ENCODE measurements at places on chromosomes 16 and 17. TPM values are rescaled to one million over a fixed set of nuclear protein-coding genes. Genes with fewer than 3 reads are reported as not detected.

DNA sequence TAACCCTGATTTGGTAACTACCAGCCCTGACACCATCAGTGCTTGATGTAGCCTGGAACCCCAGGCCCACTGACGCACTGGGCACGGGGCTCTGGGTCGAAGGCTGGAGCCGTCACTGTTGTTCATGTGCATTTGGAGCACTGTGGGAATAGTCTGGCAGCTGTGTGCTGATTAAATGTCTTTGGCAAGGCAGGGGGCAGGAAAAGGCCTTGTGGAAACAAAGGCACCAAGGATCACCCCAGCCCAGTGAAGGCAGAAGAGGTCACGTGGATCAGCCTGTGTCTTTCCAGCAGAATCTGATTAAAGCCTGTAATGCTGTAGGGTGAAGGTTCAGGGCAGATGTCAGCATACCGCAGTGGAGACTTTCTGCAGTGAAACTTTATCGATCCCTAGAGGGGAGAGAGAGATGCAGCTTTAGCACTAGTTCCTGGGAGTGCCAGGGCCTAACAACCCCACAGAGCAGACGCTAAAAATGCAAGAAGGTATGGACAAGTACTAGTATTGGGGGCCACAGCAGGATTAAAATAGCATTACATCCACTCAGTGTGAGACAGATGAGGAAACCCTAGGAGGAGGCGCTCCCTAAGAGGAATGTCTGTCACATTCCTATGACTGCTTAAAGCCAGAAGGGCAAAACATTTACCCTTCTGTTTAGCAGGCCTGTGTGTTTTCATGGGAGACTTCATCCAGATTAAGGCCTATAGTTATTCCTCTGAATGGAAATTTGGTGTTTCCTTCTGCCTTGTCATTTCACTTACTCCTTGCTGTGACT is 9.7 kb downstream of the ZNHIT3 start:
- DNase-seq, result no peak

GRCh38 chr17:45784741-45785479 is 790 bp downstream of the CRHR1 start:
- no peak for DNase-seq

- no peak for DNase-seq
These were observed 91.8 kb downstream of the NCOR1 start for GRCh38 chr17:16123531-16123930.

DNA sequence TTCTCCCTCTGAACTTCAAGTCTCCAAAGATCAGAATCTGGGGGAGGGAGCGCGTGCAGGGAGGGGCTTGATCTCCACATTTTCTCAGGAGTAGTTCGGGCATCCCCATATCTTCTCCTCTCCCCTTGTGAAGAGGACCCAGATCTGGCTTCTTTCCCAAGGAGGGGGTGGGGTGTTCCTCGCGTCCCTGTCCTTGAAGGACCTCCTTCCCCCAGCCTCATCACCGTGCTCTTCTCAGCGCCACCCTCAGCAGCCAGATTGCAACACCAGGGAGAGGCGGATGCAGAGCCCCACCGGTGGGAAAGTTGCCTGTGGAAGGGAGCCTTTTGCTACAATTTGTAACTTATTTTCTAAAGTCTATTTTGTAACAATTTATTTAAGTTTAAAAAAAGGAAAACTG is 5.7 kb downstream of the PRSS53 start:
- no peak for DNase-seq

DNA sequence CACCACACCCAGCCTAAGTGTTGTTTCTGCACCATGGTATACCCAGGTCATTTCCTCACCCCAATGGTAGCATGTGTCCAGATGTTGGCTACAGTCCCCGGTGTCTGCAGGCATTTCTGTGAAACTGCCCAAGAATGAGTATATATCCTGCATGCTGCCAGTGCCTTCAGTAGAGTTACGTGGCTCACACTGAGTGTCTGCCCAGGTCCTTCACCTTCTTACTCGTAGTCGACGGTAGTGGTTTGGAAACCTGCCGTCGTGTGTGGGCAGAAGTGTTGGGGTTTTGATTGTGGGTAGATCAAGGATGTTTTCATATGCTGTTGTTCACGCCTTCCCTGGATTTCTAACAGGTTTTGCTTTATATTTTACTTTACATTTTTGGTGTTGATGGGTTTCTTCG is 16.8 kb downstream of the TCF25 start:
- DNase-seq, result no peak

DNA sequence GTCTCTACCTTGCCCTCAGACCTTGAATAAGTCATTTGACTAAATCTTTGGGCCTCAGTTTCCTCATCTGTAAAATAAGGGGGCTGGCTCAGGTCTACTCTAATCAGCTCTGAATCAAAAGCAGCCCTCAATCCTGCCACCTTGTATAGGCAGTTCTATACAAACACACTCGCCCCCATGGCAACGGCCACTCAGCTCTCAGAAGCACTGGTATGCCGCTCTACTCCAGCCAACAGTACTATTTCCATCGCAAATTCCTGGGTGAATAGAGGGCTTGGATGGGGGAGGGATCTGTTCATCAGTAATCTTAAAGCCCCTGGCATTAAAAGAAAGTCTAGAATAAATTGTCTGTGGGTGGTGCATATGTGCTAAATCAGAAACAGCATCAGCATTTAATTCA is 21.2 kb upstream of the TAOK1 start:
- DNase-seq, result no peak

GRCh38 chr17:74032222-74032621 is 171.3 kb upstream of the RPL38 start:
- no peak for DNase-seq

- DNase-seq, result no peak
These were observed 3.9 kb downstream of the ZNF750 start for GRCh38 chr17:82835766-82836512.

DNA sequence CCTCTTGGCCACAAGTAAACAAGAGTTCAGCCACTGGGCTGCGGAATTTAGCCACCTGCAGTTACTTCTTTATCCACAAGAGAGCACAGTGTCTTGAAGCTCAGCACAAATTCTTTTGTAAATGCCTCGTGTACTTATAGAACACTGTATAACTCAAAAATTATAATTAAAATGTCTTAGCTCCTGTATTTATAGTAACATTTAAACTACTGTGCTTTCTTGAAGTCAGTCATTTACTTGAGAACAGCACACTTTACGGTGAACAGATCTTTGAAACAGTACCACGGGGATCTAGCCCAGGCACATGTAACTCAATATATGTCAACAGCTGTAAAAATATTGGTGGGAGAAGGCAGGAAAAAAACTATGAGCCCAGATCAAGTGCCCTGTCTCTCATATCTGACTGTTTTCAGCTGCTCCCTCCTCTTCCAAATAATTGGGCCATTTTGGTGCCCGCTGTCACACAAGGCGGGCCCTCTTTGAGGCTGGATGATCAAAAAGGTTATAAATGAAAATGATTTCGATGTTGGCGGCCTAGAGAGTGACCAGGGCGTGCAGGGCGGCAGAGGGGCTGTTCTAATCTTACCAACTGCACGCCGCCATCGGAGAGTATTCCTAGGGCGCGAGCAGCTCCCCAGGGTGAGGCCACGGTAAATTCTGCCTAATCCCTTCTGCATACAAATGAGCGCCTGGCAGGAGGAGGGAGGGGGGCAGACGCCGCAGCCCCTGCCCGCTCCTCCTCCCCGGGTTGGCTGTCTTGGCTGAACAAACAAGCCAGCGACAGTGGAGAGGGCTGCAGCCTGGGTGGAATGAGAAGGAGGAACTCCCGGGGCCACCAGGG is 183.2 kb downstream of the C16orf78 start:
- no peak for DNase-seq

DNA sequence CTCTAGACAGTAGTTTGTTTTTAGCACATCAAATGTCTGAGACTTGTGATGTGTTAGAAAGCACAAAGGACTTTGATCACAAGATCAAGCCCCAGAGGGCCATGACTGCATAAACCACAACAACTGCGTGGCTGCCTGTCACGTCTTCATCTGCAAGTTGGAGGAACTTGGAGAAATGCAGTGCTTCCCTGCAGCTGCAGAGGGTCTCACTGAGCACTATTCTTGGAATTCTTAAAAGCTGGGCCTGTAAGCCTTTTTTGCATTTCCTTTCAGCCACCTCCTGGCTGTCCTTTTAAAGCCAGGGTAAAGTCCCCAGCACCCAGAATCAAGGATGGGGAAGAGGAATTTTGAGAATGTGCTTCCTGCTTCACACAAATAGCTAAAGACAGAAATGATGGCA is 431.3 kb downstream of the MAF start:
- no peak for DNase-seq

DNA sequence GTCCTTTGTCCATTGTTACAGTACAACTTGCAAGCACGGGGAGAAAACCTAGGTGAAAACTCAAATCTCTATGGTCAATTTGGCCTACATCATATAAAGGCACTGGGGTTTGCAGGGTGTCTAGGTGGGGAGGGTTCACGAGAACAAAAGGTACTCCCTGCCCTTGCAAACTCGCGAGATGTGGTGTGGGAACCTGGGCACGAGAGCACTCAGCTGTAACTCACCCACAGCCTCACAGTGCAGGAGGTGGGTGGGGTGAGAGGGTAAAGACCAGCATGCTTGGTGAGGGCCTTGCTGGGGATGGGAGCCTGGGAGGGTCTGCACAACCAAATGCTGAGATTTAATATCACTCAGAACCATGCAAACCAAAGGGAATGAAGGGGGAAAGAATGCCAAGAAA is 18.4 kb upstream of the ZNF594 start:
- DNase-seq, result no peak

DNA sequence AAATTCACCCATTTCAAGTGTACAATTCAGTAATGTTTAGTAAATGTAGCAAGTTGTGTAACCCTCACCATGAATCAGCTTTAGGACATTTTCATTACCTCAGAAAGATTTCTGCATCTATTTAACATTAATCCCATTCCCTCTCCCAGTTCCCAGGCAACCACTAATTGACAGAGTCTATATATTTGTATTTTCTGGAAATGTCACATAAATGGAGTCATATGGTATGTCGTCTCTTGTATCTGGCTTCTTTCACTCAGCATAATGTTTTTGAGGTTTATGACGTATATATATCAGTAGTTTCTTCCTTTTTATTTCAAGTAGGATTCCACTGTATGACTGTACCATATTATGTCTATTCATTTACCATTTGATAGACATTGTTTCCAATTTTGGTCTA is 199.8 kb downstream of the CYB561 start:
- DNase-seq, result no peak

GRCh38 chr16:46696957-46697356 is 7.5 kb downstream of the ORC6 start:
- DNase-seq, result no peak

DNA sequence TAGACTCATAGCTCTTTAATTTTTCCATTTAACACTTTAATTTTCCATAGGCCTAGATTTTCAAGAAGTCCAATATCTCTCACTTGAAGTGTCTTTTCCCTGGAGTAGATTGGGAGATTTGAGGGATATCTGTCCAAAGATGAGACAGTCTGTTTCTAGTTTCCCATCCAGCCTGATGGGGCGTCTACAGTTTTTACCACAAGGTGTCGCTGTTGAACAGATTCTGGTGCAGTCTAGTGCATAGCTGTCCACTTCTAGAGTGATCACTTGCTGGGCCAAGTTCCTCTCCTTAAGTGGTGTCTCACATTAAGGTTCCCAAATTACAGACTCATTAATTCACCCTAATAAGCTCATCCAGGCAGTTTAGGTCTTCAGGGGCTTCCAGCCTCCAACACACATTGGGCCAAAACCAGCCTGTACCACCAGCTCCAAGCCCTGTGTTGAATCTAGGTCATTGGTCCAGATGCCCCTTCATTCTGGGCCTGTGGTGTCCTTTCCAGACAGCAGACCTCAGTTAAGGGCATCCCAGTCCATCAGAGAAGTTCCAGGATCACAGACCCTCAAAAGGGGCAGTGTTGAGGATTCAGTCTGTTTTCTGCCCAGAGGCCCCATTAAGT is 9.4 kb downstream of the SNX20 start:
- no peak for DNase-seq

The NTN1 gene
- 4.7 TPM for total RNA-seq

The RCVRN gene
- total RNA-seq, result 0.49 TPM

The CX3CL1 gene
- 24.8 TPM for total RNA-seq

The PHF12 gene
- total RNA-seq, result 54.5 TPM

The NPIPB13 gene
- total RNA-seq, result 0.25 TPM

The TPSB2 gene
- total RNA-seq, result 59.7 TPM

The XAF1 gene
- total RNA-seq, result 43.0 TPM

The CCL15 gene
- total RNA-seq, result not detected

The MFSD6L gene
- not detected for total RNA-seq
